T1000 (cell line): ENCODE measurements at places on chromosomes 3 and 15.

GRCh38 chr15:59904450-59905135 lies 99.5 kb upstream of the FOXB1 start:
- no peak for DNase-seq

DNA sequence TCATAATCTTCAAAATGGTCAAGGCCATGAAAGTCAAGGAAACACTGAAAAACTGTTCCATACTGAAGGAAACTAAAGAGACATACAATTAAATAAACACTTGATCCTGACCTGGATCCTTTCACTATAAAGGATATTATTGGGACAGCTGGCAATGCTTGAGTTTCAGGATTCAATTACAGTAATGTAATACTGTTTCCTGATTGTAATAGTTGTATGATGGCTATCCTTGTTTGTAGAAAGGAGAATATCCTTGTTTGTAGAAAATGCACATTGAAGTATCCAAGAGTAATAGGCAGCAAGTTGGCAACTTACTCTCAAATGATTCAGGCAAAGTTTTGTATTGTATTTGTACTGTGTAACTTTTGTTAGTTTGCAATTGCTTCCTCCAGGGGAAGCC lies 4.6 kb downstream of the CIDEC start:
- no peak for DNase-seq

GRCh38 chr3:119636249-119636648 lies 24.1 kb downstream of the POPDC2 start:
- no peak for DNase-seq

GRCh38 chr3:9206287-9206686 lies 43.2 kb downstream of the SRGAP3 start:
- DNase-seq: no peak

DNA sequence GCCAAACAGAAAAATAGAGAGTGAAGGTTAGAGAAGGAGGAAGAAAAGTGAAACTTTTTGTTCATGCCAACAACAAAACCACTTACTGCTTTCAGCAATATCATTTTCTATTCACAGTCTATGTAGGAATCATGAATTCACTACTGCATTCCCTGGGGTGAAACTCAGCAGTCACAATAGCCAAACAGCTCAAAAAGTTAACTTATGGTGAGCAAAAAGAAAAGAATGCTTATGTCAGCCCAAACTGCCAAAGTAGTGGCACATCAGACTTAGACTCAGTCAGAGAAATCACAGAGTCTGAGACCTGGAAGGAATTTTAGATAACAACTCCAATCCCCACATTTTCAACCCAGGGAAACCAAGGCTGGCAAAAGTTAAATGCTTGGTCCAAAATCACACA lies 238.7 kb upstream of the TMCO5A start:
- no peak for DNase-seq
